Right renal pelvis (tissue), 4 donors: ENCODE measurements at places on chromosomes 16 and 17. TPM values are rescaled to one million over a fixed set of nuclear protein-coding genes. Genes with fewer than 3 reads are reported as not detected.

GRCh38 chr17:44077595-44077909 is 7.0 kb downstream of the G6PC3 start:
- DNase-seq, result no peak

HBA1 gene
- polyA plus RNA-seq, result 845 TPM

GRCh38 chr16:85401917-85402766 is 211.0 kb upstream of the GSE1 start:
- DNase-seq, result no peak

DNA sequence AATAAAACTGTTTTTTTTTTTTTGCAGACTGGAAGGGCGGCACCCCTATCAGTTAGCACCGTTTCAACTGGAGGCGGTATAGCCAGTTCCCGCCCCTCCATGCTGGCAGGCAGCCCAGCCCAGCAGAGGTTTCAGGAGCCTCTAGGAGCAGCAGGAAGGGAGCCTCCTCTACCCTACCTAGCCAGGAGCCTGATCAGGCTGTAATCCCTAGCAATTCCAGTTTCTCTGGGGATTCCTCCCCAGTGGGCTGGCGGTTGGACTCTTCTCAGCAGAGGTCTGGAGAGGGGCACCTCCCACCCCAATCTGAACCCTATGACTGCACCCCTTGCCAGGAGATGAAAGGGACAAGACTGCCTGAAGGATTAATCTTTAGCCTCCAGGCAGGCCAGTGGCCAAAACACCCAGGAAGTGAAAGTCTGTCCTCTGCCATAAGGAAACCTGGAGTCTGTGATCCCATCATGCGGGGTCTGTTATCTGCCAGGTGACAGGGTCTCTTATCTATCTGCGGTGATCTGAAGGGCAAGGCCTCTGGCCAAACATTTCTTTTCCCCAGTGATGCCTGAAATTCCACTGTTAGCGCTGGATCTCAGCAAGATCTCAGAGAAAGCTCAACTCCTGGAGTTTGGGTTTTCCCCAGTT is 4.9 kb upstream of the CDH1 start:
- DNase-seq, result no peak

LGALS9B gene
- not detected for polyA plus RNA-seq

GRCh38 chr17:3935825-3936355 is 19.6 kb upstream of the P2RX1 start:
- no peak for DNase-seq

GRCh38 chr16:56933828-56934598 is 2.1 kb downstream of the HERPUD1 start:
- DNase-seq, result no peak

- DNase-seq, result no peak
These were observed 5.7 kb upstream of the LPO start for GRCh38 chr17:58232707-58233156.

- DNase-seq, result no peak
These were observed 181.2 kb upstream of the AXIN2 start for GRCh38 chr17:65742403-65743307.

DNA sequence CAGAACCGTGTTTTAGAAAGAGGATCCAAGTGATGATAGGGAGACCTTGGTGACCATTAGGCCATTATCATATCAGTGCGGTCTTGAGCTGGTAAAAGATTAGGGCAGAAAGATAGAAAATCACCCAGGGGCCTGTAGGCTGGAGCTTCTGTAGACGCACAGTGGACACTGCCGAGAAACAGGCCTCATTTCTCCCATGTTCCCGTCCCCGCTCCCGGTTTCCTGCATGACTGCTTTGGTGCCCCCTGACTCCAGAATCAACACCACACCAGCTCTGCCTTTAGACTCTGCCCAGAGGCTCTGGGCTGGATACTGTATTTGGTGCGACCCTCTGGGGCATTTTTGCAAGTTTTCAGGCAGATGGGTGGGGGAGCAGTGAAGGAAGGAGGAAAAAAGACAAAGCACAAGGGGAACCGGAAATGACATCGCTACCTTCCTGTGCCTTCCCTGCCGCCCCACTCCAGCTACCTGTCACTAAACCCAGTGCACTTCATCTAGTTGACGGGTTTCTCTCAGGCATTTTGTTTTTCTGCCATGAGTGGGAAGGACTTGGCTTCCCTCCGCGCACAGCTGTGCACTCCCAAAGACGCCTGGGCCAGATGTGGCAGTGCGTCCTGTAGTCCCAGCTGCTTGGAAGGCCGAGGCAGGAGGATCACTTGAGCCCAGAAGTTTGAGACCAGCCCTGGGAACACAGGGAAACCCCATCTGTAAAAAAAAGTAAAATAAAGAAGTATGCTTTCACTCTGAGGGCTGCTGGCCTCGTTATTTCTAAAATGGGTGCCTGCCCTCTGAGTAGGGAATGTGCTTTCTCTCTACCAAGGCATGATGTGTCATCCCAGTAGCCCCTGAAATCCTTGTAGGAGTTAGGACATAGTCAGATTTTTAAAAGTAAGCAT is 214.1 kb downstream of the RPTOR start:
- DNase-seq, result no peak

NEUROD2 gene
- polyA plus RNA-seq, result 0.04 TPM

KRTAP2-3 gene
- not detected for polyA plus RNA-seq

DNA sequence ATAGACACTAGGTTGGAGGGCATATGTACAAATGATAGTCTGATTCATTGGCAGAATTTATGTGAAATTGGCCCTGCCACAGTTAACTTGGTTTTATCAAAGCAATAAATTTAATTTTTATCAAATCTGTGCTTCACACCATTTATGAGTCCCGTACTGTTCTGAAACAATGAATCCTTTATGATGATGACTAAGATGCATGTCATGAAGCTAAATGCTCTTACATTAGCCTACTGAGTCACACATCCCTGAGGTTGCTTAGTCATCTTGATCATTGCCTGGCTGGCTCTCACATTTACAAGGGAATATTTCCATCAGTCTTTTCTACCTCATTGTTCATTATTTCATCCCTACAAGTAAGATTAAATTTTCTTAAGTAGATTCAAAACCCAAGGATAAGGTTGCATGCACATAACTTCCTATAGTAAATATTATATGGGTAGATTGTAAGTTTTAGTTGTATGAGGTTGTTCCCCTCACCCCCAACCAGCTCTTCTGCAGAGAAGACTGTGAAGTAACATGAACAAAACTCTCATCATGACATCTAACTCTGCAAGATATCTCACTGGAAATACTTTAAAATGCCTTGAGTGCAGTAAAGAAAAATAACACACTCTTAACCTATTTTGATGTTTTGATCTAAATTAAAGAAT is 170.7 kb downstream of the CYB561 start:
- DNase-seq, result no peak

DNA sequence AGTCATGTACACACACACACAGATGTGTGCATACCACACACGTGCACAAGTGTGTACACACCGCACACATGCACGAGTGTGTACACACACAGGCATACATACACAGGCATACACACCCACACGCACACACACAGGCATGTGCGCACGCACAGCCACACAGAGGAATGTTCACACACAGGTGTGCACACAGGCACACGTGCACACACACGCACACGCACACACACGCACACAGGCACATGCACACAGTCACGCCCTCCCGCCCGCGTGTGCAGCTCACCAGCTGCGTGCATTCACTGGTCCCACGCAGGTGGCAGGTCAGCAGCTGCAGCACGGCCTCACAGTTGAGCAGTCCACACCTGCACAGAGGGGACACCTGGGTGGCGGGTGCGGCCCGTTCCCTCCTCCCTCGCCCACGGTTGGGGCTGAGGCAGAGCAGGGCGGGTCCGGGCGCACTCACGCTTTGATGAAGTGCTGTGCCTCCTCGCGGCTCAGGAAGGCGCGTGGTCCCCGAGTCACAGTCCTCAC is 7.7 kb downstream of the TEPSIN start:
- DNase-seq, result no peak
